Activated T-helper 2 cell treated with anti-CD3 and anti-CD28 coated beads, Interferon-gamma antibody, Interleukin-2, Interleukin-4, amounts not matched to agents 10 μg/mL and 5 μg/mL and 100 μg/mL, durations not matched to agents 14 hours and 24 hours and 36 hours (primary cell): ENCODE measurements at places on chromosomes 12 and 14. TPM values are rescaled to one million over a fixed set of nuclear protein-coding genes. Genes with fewer than 3 reads are reported as not detected.

DNA sequence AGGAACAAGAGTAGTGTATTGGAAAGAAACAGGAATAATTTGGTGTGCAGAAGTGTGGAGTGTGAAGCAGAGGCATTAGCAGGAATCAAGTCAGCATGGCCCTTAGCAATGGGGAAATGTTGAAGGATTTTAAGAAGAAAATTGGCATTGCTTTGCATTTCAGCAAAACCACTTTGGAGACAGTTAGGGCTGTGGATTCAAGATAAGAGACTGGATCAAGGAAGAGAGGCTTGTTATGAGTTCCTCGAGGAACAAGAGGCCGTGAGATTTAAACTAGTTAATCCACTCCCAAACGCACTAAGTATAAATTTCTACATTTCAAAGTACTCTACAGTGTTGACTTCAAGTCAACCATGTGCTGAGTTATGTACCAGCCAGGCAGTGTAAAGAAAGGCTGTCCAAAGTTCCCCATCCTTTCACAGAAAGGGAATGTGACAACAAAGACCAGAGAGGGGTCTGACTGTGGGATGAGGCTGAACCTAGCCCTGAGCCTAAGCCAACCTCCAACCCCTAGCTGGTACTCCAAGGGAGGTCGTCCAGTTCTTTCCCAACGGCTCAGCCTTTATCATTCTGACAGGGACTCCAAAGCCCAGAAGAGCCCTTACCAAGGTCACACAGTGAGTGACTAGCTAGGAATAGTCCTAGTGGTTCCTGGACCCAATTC, 91.2 kb upstream of the BMP4 start:
- H3K4me1 ChIP-seq, result no peaks in the 10 kb centered on the region
- no peak for DNase-seq
- peaks cover 2% of the 10 kb centered on the region for H3K27me3 ChIP-seq
- H3K4me3 ChIP-seq, result no peak overlapping the region
- no peak overlapping the region for H3K27ac ChIP-seq

DNA sequence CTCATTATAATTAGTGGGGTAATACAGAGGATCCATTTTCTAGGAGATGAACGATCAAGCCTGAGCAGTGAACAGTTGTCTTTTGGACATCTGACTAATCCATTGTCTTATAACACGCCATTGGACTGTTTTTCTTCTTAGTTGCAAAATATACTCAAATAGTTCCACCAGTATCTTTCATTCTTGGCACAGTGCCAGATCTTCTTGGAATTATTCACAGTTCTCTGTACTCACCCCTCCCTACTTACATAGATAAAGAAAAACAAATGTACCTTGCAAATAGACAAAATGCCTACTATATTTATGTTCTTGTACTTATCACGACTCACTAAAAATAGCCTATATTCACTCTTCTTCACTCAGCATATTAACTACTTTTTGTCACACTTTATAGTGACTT, 3.8 kb downstream of the CBLN3 start:
- H3K4me3 ChIP-seq, result no peak overlapping the region
- H3K27ac ChIP-seq, result peak overlapping the region; percentile 11
- peaks cover 3% of the 10 kb centered on the region for H3K36me3 ChIP-seq
- no peak for DNase-seq
- H3K4me1 ChIP-seq, result peaks cover 27% of the 10 kb centered on the region

GRCh38 chr14:75879031-75879430, 102.8 kb downstream of the TGFB3 start:
- H3K27ac ChIP-seq, result no peak overlapping the region
- DNase-seq, result no peak
- no peaks in the 10 kb centered on the region for H3K27me3 ChIP-seq
- peaks cover 1% of the 10 kb centered on the region for H3K36me3 ChIP-seq
- peaks cover 20% of the 10 kb centered on the region for H3K4me1 ChIP-seq

DNA sequence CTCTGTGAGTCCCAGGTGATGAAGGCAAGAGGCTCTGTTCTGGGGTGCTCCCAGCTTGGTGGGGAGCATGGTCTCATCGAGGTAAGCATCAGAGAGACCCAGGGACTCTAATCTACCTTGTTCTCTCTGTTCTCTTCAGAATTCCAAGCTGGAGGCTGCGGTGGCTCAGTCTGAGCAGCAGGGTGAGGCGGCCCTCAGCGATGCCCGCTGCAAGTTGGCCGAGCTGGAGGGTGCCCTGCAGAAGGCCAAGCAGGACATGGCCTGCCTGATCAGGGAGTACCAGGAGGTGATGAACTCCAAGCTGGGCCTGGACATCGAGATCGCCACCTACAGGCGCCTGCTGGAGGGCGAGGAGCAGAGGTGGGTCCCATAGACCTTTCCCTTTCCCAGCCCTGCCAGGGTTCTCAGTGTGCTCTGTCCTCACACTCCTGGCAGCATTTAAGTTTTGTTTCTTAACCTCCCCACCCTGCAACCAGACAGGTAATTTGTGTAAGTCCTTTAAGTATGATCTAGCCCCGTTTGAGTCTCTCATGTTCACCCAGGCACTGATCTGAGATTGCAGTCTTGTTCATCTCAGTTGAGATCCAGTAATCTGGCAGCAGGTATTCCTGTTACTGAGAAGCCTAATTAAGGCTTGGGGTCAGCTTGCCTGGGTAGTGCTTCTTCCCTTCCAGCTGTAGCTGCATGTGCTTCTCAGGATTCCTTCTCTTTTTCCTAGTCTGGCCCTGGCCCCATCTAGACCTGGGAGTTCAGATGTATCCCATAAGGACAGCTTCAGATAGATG, 14.8 kb upstream of the KRT81 start:
- no peak overlapping the region for H3K27ac ChIP-seq
- no peak overlapping the region for H3K4me3 ChIP-seq
- no peaks in the 10 kb centered on the region for H3K36me3 ChIP-seq
- DNase-seq, result no peak
- peaks cover 22% of the 10 kb centered on the region for H3K4me1 ChIP-seq

DNA sequence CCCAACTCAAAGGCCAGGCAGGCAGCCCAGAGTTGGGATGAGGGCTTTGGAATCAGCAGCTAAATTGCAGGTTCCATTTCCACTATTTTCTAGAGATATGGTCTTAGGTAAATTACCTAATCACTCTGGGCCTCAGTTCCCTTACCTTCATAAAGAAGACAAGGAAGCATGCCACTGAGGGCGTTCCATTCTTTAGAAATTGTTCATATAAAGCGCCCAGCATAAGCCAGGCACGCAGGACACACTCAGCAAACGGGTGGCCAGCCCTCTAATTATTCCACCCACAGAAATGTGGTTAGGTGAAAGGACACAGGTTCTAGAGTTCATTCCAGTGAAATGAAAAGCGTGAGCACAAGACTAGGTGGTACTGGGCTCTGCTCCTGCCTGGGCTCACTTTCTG, 87.9 kb upstream of the BCL11B start:
- H3K27me3 ChIP-seq, result no peaks in the 10 kb centered on the region
- H3K4me1 ChIP-seq, result no peaks in the 10 kb centered on the region
- DNase-seq, result no peak

- no peaks in the 10 kb centered on the region for H3K36me3 ChIP-seq
- no peak overlapping the region for H3K27ac ChIP-seq
- H3K4me1 ChIP-seq, result no peaks in the 10 kb centered on the region
- no peak for DNase-seq
- no peaks in the 10 kb centered on the region for H3K27me3 ChIP-seq
Measured at GRCh38 chr12:85445060-85445938, 165.3 kb downstream of the ALX1 start.

DNA sequence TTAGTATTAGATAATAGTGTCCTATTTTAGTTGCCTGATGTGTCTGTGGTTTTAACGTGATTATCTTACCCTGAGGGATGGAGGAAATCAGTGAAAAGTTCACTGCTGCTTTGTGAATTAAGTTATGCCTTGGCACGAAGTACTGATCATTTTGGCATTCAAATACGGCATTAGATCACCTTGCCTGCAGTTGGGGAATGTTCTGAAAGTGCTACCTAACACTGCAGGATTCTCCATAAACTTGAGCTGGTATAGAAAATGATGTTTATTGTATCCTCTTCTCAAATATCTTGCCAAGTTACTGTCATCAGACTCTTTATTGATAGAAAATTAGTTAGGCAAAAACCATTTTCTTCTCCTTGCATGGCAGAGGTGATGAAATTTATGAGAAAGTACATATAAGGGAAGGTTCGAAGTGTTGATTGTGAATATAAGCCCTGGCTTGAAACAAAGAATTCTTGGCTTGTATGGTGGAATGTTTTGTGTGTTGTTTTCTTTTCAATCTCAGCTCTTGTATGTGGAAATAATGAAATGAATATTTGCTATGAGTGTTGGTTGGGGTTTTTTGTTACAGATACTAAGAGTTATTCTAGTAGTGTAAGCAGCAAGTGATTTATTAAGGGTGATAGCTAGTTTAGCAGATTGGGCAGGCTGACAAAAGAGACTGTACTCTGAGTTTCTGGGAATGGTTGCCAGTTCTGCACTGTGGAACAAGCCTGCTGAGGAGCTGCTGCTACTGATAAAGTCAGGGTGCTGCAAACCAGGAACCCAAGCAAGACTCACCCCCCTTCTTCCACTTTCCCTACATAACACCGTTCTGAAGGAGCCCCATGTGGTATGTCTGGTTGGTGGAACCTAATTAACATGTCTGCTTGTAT, 448.3 kb downstream of the PCNX1 start:
- H3K27me3 ChIP-seq, result no peaks in the 10 kb centered on the region
- H3K4me3 ChIP-seq, result no peak overlapping the region
- peaks cover 78% of the 10 kb centered on the region for H3K36me3 ChIP-seq
- no peak for DNase-seq
- no peak overlapping the region for H3K27ac ChIP-seq

- no peak overlapping the region for H3K27ac ChIP-seq
- peaks cover 12% of the 10 kb centered on the region for H3K4me1 ChIP-seq
- no peaks in the 10 kb centered on the region for H3K27me3 ChIP-seq
- H3K36me3 ChIP-seq, result peaks cover 24% of the 10 kb centered on the region
- DNase-seq, result no peak
- H3K4me3 ChIP-seq, result no peak overlapping the region
Measured at GRCh38 chr14:35050652-35051051, 4.6 kb downstream of the FAM177A1 start.

GRCh38 chr12:108004319-108004718, 124.8 kb upstream of the WSCD2 start:
- H3K4me3 ChIP-seq, result no peak overlapping the region
- no peaks in the 10 kb centered on the region for H3K4me1 ChIP-seq
- no peak overlapping the region for H3K27ac ChIP-seq

PMCH gene
- total RNA-seq, result 210 and 221 TPM in 2 replicates
